ENCODE measurements at places on chromosomes 2 and 18.

DNA sequence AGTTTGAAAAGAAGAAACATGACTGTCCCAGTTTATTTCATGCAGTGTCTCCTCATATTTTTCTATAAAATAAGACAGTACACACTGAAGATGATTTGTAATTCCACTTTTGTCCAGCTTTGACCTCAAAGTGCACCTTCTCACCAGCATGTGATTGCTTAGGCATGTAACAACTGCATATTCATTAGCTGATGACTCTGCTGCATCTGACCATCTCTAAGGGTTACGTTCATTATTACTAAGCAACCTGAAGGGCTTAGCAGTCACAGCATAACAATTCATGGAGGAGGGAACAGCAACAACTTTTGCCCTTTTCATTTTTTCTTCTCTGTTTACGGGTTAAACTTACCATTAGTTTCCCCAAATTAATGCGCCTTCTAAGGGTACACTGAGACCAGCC is 330.6 kb upstream of the PIK3C3 start:
- DNase-seq: no peak

- peak; percentile 51 for DNase-seq
Observed at GRCh38 chr2:13227578-13227977, 510.8 kb downstream of the TRIB2 start.

GRCh38 chr2:168118733-168119514 is 128.5 kb downstream of the STK39 start:
- DNase-seq: peak; percentile 19

DNA sequence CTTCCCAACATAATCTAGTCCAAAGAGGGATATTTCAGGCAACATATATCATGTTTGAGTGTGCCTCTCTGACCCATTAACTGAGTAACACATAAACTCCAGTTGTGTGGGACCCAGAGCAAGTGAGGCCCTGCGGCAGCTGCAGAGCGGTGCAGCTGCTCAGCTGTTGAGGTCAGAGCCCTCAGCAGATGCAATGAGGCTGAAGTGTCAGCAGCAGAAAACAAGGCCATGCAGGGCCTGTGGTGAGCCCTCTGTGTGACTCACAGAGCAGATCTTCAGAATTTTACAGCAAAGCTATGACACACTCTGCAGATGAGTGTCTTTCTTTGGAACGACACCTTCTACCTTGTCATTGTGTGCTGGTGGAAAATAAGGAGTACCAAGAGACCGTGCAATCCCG is 168.5 kb downstream of the CBLN2 start:
- DNase-seq: no peak

- no peak for DNase-seq
Observed at GRCh38 chr2:207123335-207123744, 42.4 kb downstream of the KLF7 start.
